Hematopoietic multipotent progenitor cell treated with erythropoietin and hydrocortisone succinate and interleukin-3 and kit ligand, for 15 days (in vitro differentiated cells): ENCODE measurements at places on chromosomes 16 and 17.
A peak's percentile ranks its signal among the peaks of the same experiment; 100 is the strongest.

- DNase-seq, result no peak
These were observed 52.4 kb upstream of the ETV4 start for GRCh38 chr17:43598357-43599045.

DNA sequence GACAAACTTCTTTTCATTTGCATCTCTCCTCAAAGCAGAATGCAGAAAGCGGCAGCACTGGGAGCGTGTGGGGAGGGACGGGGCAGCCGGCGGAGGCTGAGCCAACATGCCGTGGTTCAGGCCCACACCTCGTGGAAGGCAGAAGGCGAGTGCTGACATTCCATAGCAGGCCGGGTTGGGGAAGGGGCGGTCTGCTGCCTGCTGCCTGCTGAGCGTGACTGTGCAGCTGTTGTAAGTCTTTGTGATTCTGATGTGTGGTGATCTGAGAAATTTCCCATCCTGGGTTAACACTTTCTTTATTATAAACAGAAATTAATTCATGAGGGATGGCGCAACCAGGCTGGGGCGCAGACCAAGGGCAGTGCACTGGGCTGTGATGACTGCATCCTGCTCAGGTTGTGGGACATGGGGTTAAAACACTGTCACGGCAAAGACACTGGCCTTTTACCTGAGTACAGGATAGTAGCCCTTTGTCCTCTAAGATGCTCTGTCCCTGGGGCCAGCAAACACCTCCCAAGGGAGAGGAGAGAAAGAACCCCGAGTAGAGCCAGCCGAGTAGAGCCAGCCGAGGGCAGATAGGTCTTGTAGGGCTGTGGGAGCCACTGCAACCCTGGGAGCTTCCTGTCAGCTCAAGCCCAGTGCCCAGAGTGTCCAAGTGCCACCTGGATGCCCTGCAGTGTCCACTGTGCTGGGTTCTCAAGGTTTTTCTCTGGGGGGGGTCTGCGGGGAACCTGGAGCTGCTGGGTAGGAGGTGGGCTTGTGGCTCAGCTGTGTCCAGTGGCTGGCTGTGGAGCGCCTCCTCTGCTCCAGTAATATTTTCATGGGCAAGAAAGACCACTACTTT is 8.8 kb upstream of the DNASE1 start:
- no peak for DNase-seq

GRCh38 chr17:15398291-15398690 is 56.9 kb upstream of the TEKT3 start:
- DNase-seq, result no peak

DNA sequence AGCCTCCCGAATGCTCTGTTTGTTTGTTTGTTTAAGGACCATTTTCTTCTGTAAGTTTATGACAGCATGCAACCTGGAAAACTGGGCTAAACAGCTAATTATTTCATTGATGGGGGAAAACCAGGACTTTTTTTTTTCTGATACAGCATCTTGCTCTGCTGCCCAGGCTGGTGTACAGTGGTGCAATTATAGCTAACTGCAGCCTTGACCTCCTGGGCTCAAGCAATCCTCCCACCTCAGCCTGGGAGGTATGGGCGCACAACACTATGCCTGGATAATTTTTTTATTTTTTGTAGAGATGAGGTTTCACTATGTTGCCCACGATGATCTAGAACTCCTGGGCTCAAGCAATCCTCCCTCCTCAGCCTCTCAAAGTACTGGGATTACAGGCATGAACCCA is 37.3 kb downstream of the GPATCH8 start:
- no peak for DNase-seq

DNA sequence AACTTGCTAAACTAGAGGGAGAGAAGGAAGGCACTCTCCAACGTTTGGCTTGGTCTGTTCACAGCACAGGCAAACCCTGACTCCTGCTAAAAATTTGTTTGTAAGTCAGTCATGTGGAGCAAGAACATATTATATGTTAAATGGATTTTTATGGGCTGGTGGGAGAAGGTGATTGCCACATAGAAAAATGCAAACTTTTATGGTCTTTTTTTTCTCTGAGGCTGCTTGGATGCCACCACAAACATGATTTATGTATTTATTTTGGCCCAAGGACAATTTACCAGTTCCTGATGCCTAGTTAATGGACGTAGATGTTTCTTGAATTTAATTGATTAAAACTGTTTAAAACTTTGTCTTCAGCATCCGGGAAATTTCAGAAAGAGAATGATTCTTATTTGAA is 274.2 kb upstream of the MYOCD start:
- DNase-seq, result no peak

DNA sequence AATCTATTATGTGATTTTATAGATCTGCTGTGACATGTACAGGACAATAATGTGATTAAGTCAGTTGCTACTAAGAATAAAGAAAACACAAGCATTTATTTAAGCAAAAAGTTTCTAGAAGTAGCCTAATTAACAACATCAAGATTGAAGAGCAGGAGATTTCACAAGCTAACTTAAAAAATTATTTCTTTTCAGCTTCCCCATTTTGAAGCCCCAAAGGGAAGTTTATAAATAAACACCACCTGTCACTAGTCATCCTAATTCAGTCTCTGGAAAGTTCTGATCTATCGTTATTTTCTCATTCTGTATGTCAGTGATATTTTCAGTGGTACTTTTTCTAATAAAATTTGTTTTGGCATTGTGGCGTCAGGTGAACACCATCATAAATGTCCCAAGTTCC is 8.3 kb downstream of the CAPNS2 start:
- DNase-seq, result no peak

- no peak for DNase-seq
These were observed 24.5 kb downstream of the GFOD2 start for GRCh38 chr16:67694611-67695010.

DNA sequence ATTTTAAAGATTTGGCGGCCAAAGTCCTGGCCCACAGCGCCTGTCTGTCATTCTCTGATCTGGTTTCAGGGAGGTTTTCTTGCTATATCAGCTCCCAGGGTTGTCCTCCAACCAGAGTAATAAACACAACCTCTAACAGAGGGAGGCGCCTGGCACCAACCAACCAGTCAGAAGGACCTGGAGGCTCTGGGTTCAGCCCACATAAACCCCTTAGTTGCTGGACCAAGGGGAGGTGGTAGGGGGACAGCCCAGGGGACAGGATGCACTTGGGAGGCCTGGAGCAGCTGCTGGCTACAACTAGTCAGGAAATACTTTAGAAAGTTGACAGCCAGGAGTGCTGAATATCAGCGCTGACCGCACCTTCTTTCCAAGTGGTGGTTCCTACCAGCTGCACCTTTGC is 41.7 kb upstream of the CDRT4 start:
- DNase-seq, result no peak

GRCh38 chr17:48726916-48727286 is 1.6 kb downstream of the HOXB13 start:
- no peak for DNase-seq

DNA sequence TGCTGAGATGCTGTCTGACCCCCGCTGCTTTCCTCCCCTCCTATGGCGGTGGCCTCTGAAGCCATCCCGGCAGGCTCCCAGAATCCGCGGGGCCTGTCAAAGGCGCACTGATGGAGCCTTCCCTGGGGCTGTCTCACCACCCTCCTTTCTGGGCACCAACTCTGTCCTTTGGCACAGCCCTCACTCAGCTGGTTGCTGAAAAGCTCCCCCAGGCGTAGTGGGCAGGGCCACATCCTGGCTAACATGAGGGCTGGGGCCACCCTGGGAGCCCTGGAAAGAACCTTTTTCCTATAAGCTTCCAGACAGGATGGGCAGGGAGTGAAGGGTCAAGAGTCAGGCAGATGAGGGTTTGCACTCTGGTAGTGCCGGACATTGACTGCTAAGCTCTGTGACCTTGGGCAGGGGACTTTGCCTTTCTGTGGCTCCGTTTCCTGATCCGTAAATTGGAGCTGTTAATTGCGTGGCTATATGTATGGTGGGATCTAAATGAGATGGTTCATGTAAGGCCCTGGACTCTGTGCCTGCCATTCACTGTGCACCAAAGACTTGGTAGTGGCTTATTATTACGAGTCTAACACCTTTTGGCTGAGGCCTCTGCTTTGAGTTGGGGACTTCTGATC is 27.6 kb upstream of the LASP1NB start:
- DNase-seq, result no peak

- no peak for DNase-seq
These were observed 15.9 kb downstream of the ST6GALNAC2 start for GRCh38 chr17:76569607-76570279.

- no peak for DNase-seq
These were observed 4.4 kb downstream of the PROCA1 start for GRCh38 chr17:28707339-28707720.

GRCh38 chr16:18048853-18049546 is 287.5 kb downstream of the NPIPA8 start:
- no peak for DNase-seq

GRCh38 chr17:32541640-32542039 is 54.8 kb downstream of the CDK5R1 start:
- no peak for DNase-seq

GRCh38 chr17:47686664-47687327 is 7.2 kb upstream of the TBKBP1 start:
- DNase-seq, result no peak

GRCh38 chr17:79108870-79109269 is 34.2 kb downstream of the ENGASE start:
- no peak for DNase-seq

DNA sequence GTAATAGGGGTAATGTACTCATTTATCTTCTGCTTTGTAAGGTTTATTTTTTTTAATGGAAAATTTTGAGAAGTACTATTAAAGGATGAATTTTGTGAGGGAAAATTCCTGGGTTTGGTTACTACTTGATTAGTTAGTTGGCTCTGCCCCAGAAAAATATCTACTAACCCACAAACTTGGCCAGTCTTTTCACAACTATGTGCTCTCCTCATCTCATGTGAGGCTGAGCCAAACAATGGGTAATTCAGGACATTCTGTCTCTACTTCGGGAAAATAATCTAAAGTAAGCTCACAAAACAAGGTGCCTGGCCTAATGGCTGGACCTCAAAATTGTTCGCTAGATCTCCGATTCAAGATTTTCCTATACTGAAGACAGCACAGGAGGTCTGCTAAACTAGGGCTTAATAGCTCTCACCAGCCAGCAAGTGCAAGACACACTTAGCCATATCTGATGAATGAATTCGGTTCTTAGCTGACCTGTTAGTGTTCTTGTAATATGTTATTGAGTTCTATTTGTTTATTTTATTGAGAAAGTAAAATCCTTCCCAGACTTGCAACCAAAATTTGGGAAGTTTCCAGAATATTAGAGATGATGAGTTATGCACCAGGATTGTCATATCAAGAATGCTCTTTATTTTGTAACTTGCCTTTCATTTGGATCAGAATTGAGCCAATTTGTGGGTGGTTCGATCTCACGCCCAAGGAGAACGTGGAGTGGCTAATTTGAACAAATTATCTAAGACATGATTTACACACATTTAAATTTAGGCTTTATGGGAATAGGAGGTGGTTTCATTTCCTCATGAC is 5.7 kb downstream of the KCNJ16 start:
- DNase-seq, result no peak

DNA sequence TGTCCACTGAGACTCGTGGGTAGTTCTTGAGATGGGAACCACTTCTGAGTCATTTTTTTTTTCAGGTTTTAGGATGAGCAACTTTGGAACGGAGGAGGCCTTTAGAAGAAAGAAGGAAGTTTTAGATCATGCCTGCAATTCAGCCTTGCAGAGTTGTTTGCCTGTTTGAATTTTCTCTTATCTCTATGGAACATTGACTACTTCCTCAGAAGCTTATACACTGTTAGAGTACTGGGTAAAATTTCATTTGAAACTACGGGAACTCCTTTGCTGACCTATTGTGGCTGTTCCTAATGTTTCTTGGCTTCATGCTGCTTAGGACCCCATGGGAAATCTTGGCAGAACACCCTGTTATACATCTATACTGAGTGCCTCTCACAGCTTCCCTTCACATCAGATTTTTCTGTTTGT is 70.8 kb downstream of the MAP2K6 start:
- no peak for DNase-seq

DNA sequence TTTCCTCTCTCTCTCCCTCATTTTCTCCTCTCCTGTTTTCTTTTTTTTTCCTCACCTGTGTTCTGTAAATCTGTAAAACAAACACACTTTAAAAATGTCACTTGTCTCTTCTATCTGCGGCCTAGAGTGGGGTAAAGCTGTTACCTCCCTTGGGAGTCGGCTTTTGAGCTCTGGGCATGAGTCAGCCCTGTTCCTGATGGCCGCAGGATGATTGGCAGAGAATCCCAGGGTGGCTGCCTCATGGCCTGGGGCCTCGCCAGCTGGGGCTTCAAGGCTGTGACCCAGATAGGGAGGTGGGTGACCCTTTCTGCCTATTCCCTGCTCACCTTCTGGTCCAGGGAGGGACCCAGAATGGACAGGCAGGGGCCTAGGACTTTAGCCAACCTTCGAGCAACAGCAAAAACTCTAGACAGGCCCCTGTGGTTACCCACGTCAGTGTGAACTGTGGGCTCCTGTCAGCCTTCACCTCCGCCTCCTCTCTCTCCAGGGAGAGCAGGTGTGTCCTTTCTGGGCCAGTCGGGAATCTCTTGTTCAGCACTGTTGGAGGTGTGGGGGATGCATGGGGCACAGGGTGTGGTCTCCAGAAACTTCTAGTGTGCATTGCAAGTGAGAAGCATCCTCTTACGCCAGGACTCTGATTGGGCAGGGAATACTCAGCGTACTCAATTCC is 87.4 kb downstream of the RAP1GAP2 start:
- no peak for DNase-seq

DNA sequence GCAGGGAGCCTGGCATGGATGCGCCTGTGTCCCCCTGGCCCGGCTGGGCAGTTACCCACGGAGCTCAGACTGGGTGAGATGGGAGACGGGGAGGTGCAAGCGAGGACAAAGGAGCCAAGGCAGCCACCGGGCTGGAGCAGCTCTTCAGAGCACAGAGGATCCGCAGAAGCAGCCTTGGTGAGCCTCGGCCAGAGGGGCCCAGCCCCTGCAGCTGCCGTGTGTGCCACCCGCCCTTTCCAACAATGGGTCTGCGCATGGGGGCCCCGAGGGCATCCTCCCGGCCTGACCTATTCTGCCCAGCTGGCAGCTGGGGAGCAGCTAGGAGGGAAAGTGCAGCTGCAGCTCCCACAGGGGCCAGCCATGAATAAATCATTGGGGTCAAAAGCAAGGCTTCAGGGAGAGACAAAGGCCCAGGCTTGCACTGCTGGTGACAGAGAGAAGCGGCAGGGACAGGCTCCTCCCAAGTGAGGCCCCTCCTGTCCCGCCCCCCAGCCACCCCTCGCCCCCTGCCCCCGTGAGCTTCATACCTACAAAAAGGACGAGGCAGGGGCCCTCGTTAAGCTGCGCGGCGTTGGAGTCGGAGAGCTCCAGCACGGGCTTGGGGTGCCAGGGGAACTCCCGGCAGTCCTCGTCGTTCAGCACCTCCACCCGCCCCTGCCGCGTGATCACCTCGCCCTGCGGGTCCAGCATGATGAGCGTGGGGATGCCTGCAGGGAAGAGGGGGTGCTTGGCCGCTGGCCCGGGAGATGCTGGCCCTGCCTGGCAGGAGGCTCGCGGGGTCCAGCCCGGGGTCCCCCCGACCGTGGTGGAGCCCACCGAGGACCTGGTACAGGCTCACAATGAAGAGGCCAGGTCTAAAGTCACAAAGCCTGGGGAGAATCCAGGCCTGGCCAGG is 22.6 kb downstream of the MRM3 start:
- DNase-seq, result no peak

GRCh38 chr17:57440522-57441269 is 184.4 kb downstream of the MSI2 start:
- DNase-seq, result peak; percentile 29
